ENCODE measurements at places on chromosomes 7 and 10.

DNA sequence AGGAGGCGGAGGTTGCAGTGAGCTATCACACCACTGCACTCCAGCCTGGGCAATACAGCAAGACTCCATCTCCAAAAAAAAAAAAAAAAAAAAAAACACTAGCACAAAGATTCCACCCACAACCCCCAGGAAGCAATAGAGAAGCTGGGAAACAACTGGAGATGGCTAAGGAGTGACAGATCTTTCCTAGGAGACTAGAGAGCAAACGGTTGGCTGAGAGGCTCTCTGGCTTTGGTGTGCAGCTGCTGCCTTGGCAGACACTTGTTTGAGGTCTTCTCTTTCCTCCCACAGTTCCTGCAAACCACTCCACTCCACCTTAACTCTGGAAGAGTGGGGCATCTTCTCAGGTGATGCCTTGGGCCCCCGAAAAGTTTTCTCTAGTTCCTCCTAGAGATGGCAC lies 78.5 kb upstream of the LANCL2 start:
- ATAC-seq = no peak

- no peak for ATAC-seq
Measured at GRCh38 chr7:35454575-35455385, 200.9 kb upstream of the TBX20 start.

DNA sequence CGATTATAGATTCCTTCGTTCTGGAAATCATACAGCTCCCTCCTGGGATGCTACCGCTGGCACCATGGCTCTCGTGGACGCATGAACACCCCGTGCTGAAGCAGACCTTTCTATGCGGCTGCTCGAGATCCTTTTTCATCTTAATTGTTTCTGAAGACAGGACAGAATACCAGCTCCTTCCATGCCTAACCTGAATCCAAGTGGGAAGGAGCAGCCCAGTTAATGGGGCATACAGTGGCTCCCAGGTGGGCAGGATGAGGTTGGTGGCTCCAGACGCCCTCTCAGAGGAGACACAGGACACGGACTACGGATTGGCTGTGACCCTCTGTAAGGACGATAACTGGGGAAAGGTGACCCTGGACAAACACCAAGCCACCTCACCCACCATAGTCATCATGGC lies 18.4 kb upstream of the LOXL4 start:
- no peak for ATAC-seq

DNA sequence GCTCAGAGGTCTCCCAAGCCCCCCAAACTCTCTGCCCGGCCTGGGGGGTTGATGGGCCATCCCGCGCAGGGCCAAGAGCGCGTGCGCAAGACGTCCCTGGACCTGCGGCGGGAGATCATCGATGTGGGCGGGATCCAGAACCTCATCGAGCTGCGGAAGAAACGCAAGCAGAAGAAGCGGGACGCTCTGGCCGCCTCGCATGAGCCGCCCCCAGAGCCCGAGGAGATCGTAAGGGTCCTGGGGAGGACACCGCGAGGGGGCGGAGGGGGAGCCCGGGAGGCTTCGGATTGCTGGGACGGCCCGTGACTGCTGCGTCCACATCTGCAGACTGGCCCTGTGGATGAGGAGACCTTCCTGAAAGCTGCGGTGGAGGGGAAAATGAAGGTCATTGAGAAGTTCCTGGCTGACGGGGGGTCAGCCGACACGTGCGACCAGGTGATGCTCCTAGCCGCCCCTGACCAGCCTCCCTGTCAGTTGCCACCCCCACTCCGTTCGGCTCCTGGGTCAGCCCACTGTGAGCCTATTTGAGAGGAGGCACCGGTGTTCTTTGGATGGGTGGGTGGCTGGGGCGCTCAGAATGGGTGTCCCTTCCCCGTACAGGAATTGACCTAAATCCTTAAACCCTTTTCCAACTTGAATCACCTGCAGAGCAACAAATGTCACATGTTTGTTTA lies 5.7 kb downstream of the ANKRD2 start:
- ATAC-seq = no peak

GRCh38 chr7:41439515-41439879 lies 263.4 kb downstream of the INHBA start:
- no peak for ATAC-seq

- no peak for ATAC-seq
Measured at GRCh38 chr10:119286983-119287633, 79.7 kb downstream of the GRK5 start.

All from esophagus mucosa (tissue), 1 donor.